ENCODE measurements at places on chromosomes 5 and 9.
A peak's percentile ranks its signal among the peaks of the same experiment; 100 is the strongest.

DNA sequence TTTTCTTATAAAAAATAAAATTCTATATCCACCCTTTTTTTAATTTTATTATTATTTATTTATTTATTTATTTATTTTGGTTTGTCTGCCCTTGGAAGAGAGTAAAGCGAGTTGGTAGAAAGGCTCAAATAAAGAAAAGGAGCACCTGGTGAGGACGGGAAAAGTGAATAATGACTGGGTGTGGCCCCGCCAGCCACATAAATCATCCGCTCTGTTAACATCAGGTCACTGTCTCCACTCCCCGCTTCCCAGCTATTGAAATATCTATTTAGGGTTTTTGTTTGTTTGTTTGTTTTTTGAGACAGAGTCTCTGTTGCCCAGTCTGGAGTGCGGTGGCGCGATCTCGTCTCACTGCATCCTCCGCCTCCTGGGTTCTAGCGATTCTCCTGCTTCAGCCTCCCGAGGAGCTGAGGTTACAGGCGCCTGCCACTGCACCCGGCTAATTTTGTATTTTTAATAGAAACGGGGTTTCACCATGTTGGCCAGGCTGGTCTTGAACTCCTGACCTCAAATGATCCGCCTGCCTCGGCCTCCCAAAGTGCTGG is 844 bp downstream of the POLR3G start:
- no peak for DNase-seq

- DNase-seq: no peak
Measured at GRCh38 chr9:20492772-20493171, 129.5 kb downstream of the MLLT3 start.

GRCh38 chr5:137450759-137451158 is 48.4 kb downstream of the SPOCK1 start:
- DNase-seq: no peak

DNA sequence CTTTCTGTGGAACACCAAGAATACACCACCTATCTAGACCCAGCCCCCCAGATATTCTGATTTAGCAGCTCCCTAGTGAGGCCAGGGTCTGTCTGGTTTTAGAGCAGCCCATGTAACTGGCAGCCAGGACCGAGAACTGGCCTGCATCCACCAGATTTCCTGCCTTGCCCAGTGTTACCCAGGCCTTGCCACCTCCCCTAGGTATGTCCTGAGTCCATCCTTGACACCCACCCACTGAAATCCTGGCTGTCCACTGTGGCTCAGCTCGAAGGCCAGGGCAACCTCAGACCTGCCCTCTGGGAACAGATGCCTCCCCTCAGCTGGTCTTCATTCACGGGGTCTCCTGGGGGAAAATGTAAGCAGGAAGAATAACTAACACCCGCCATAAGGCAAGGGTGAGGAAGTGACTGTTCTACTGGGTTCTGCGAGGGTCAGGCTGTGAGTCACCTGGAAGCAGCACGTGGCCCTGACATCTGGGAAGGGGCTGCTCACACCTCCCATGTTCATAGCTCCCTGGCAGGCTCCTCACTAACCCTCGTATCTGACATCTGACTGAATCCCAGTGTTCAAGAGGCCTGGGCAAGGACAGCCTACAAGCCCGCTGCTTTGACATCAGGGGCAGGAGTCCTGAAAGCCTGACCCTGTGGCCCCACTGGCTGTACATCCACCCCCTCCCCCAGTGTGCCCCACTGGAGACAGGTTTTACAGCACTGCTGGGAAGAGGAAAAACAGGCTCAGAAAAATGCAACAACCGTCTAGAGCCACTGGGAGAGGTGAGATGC is 72.7 kb downstream of the SEMA4D start:
- DNase-seq: no peak

GRCh38 chr9:14941501-14942405 is 31.5 kb upstream of the FREM1 start:
- no peak for DNase-seq

- no peak for DNase-seq
Measured at GRCh38 chr5:88085462-88085861, 183.2 kb downstream of the TMEM161B start.

DNA sequence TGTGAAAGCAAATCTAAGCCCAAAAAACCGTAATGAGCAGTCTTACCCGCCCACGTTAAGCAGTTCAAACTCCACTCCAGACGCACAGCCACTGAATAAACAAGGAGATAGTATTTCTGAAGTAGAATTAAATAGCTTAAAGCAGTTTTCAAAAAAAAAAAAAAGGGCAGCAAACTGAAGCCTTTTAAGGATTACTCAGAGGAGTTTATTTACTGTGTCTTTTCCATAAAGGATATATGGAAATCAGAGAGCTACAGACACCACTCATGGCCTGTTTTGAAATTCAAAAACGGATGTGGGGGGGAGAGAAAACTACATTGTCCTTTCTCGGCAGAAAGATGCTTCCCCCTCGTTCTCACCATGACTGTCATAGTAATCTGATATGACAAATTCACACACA is 83.7 kb upstream of the IRX1 start:
- no peak for DNase-seq

DNA sequence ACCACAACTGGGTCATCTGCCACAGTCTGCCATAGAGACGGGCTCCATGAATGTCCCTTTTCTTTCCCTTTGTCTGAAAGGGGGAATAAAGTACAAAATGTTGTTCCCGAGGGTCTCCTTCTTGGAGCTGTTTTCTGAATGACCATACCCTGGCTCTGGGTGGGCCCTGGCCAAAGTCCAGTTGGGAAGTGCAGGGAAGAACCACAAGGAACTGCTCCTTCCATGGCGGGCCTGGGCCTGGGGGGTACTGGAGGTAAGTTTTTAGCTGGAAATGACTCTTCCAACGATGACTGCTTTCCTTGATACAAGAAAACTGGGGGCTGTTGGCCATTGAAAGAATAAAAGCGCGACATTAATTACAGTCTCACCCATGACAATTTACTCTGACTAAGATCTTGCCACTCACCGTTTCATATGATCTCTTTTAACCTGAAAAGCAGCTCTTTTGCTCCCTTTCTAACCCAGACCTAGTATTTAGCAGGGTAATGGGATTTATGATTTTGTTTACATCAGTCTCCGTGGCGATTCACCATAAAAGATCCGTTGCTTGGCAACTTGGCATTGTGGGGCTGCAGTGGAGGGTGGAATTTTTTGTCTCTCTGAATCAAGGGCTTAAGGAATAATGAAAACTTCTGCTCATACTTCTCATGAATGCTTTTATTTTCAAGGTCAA is 89.2 kb upstream of the PTCH1 start:
- peak; percentile 17 for DNase-seq
